ENCODE measurements at places on chromosomes 7 and 10.

DNA sequence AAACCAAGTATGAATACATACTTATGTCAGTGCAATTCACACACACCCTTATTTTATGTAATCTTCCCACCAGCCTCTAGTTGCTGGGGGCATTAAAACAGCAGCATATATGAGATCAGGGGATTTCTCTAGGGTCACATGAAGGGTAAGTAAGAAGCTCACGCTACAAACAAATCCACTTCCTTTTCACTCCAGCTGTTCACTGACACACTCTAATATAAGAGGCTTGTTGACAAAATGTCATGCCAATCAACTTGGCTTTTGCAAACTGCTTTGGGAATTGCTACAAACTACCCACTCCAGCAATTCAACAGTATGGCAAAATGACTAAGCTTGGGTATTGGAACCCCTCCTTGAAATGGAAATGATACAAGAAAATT, 10.3 kb downstream of the FAM3C start:
- no peak for DNase-seq

- no peak for DNase-seq
Measured at GRCh38 chr10:100930368-100930767, 17.6 kb downstream of the SLF2 start.

GRCh38 chr7:51142741-51143385, 173.7 kb downstream of the COBL start:
- DNase-seq, result no peak

DNA sequence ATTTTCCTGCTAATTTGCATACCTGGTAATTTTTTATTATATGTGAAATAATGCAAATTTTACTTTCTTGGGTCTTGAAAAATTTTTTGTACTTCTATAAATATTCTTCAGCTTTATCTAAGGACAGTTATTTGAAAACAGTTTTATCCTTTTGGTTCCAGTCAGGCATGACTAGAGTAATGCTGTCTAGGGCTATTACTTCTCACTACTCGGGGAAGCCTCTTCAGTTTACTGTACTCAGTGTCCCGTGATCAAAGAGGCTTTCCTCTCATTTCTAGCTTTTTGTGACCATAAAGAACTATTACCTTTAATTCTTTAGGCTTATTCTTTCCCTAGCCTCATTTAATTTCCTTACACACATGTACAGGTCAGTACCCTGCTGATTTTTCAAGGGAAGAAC, 153.8 kb upstream of the HDAC9 start:
- no peak for DNase-seq

DNA sequence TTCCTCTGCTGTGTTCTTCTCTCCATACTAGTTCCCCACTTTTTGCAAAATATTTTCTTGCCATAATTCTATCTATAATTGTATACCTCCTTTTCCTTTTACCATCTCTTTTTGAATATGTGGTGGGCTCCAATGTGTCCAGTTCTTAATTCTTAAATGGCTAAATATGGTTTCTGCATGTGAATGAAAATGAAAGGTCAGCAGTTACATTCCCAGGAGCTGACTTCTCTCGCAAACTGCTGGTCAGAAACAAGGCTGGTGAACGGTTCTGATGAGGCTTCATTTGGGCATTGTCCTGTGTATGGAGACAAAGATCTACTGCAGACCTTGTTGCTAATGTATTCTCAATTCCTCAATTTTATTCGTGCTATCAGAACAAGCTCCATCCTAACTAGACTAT, 309.2 kb downstream of the SNX13 start:
- no peak for DNase-seq

- DNase-seq, result no peak
Measured at GRCh38 chr10:68595513-68595912, 35.4 kb downstream of the TET1 start.

GRCh38 chr10:47053081-47053798, 142.0 kb downstream of the PTPN20 start:
- DNase-seq, result no peak

- no peak for DNase-seq
Measured at GRCh38 chr10:13891128-13892000, 304.6 kb downstream of the PRPF18 start.

GRCh38 chr7:26379711-26380110, 88.0 kb downstream of the SNX10 start:
- no peak for DNase-seq

GRCh38 chr10:131062621-131063260, 248.8 kb downstream of the TCERG1L start:
- no peak for DNase-seq

- DNase-seq, result no peak
Measured at GRCh38 chr7:50704844-50705243, 77.9 kb downstream of the GRB10 start.

DNA sequence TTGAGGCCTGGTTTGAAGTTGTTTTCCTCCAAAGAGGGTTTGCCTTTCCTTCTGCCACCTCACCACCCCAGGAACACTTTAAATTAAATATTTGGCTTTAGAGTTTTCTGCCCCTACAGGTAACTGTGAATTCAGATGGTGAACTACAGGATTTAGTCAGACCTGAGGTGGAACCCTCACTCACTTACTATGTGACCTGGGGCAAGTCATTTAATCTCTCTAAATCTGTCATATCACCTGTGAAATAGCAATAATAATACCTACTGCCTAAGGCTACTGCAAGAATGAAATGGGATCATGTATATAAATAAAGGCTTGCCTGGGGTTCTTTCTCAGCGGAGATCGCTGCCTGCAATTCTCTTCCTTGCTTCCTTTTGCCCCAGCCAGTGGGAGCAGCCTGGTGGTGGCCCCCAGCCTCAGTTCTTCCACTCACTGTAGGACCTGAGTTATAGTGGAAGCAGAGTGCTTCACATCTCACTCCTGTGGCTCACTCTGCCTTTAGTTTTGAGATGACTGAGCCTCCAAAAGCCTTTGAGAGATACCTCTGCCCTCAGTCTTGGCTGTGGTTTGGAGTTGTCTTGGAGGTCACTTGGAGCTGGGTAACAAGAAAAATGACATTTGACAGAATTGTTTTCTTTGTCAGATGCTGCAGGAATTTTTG, 6.1 kb upstream of the ANKRD2 start:
- DNase-seq, result no peak

DNA sequence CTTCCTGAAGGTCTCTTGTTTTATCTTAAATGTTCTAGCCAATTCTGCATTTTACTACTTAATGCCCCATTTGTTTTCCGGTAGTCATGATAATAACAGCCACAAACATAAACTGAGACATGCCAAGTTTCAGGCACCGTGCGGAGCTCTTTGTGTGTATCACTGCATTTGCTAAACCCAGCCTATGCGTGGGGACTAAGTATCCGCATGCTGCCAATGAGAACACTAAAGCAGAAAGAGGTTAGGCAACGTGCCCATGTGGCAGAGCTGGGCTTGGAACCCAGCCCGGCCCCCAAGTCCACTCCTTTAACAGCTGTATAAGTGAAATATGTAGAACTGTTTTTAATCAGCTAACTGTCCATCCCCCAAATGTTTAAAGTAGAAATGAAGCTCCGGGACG, 54.1 kb downstream of the SLIT1 start:
- DNase-seq, result peak; percentile 67

DNA sequence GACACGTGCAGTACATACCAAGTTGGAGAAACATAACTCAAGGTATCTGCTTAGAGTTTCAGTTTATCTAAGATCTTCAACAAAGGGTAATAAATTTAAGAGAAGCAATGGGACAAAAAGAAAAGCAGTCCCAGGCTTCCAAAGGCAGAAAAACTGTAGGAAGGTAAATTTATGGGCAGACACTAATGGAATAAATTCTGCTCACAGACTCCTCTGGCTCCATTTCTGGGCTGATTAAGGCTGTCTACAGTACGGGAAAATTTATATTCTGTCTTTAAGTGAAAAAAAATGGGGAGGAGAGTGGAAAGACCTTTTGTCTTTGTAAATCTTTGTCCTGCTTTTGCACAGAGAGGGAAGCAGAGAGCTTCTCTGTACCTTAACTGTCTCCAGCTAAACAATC, 587.5 kb upstream of the IGFBP3 start:
- DNase-seq, result no peak

DNA sequence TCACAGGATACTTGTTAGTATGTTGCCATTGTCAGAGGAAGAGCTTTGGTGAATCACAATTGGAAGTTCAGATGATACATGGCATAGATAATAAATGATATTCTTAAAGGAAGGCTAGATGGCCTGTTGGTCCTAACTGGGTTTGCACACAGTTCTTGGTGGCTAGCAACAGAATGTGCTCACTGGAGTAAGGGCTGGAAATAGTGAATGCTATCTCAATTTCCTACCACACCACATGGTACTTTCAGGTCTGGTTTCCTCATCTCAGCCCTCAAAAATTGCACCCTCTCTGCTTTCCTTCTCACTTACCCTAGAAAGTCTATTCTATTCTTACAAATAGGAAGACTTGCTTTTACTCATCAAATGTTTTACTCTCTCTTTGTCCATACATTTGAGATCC, 622.5 kb downstream of the ANKRD7 start:
- no peak for DNase-seq

DNA sequence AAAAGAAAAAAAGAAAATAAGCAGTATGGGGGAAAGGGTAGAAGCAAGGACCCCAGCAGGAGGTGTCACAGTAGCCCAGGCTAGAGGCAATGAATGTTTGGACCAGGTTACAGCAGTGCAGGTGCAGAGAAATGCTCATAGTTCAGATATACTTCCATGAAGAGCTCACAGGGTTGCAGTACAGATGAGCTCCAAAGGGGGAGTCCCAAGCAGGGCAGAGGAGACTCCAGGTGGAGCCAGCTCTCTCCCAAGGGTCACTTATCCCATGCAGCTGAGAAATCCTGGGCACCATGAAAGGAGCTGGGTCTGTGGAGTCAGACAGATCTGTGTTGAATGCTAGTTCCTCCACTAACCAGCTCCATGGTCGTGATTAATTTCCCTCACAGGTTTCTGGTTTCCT, 174.9 kb downstream of the C7orf25 start:
- no peak for DNase-seq

DNA sequence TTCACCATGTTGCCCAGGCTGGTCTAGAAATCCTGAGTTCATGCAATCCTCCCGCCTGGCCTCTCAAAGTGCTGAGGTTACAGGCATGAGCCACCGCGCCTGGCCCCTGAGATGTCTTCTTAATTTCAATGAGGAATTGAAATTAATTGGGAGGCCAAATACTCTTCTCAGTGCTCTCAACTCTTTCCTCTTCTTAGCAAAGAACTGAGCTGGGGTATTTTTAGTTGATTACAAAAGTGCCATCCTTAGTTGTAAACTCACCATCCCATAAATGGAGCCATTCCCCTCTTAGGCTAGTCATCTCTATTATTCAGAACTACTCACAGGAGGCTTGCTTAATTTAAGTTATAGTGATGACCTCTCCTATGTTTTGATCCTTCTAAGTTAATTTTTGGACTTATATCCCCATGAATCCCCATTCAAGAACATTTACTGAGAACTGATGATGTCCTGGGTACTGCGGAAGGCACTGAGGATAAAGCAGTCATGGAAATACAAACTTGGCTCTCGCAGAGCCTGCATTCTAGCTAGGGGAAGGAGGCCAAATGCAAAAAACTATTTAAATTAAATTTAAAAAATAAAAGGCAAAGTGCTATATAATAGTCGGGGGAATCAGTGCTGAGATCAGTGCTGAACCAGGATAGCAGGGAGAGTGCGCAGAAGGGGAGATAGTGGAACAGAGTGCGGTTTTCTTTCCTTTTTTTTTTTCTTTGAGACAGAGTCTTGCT, 145.3 kb downstream of the SFMBT2 start:
- no peak for DNase-seq

GRCh38 chr10:91201213-91201996, 19.1 kb upstream of the PCGF5 start:
- DNase-seq, result no peak

DNA sequence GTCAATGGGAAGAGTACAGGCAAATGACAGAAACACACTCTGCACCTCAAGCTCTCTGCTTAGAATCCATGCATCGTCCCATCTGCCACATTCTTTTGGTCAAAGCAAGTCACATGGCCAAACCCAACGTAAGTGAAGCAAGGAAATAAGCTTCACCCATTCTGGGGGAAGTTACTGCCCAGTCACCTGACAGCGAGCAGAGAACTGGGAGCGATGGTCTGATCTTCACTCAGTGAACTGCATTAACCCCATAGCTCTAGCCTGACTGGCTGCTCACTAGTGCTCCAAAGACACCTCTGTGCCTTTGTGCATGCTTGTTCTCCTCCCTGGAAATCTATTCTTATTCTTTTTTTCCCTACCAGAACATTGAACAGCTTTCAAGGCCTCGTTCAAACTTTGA, 89.9 kb downstream of the APBB1IP start:
- no peak for DNase-seq

GRCh38 chr10:125611216-125611615, 71.7 kb downstream of the TEX36 start:
- no peak for DNase-seq

DNA sequence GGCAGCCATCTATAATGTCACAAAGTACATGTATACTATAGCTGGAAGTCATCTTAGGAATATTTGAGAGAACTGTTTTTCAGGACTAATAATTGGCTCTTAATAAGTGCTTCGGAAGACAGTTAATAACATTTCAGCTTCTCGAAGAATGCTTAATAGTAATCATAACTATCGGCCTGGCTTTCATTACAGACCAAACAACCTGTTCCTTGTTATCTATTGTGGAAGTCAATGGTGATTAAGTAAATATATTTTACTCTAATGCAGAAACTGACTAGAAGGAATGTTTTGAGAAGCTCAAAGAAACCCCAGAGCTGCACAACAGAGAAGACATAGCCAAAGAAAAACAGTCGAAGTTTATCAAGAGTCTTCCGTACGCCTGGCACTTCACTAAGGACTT, 106.8 kb upstream of the FAM133B start:
- DNase-seq, result no peak

- DNase-seq, result no peak
Measured at GRCh38 chr10:29420744-29421143, 131.9 kb downstream of the LYZL1 start.

- no peak for DNase-seq
Measured at GRCh38 chr7:147412109-147412508, 1178.5 kb upstream of the C7orf33 start.

GRCh38 chr10:48284002-48284546, 9.6 kb upstream of the FRMPD2 start:
- DNase-seq, result no peak

All from NCI-H1694 (cell line).